HuH-7.5 (cell line): ENCODE measurements at places on chromosomes 6 and 20.
A peak's percentile ranks its signal among the peaks of the same experiment; 100 is the strongest.

DNA sequence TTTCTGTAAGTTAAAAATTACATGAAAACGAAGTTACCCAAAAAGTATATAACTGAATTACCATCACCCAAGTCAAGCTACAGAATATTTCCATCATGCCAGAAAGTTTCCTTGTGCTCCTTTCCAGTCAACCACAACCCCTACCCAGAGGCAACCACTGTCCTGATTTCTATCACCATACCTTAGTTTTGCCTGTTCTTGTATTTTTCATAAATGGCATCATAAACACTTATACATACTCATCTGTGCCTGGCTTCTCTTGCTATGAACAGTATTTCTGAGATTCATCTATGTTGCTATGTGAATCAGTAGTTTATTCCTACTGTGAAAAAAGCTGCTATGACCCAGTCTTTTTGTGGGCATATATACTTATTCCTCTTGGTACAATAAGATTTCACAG lies 7.4 kb downstream of the FKBP5 start:
- DNase-seq = no peak

- peak; percentile 31 for DNase-seq
These were observed 304.9 kb downstream of the CDH26 start for GRCh38 chr20:60262967-60263603.

GRCh38 chr6:62150048-62150663 lies 135.9 kb downstream of the KHDRBS2 start:
- DNase-seq = peak; percentile 6

GRCh38 chr20:10807013-10807412 lies 133.2 kb upstream of the JAG1 start:
- DNase-seq = no peak
